ENCODE measurements at places on chromosomes 2 and 18. TPM values are rescaled to one million over a fixed set of nuclear protein-coding genes. Genes with fewer than 3 reads are reported as not detected.

DNA sequence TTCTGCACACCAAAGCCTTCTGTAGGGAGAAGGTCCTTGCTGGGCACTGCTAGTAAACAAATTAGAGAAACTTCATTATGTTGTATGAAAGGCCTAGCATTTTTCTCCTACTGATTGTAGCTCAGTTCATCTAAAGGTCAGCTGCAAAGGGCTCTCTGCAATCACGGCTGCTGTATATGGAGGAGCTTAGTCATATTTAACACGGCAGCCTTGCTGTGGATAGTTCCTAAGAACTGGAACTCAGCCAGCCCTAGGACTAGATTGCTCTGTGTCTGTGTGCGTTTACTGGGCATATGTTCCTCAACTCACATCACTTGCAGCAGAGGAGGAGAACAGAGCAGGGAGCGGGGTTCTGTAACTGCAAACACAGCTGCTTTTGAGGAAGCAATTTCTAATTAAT is 1103.9 kb upstream of the KLHL29 start:
- no peak for DNase-seq
- H3K36me3 ChIP-seq = no peaks in the 10 kb centered on the region
- no peak overlapping the region for H3K27ac ChIP-seq
- no peaks in the 10 kb centered on the region for H3K4me1 ChIP-seq
- H3K4me3 ChIP-seq = no peak overlapping the region

DNA sequence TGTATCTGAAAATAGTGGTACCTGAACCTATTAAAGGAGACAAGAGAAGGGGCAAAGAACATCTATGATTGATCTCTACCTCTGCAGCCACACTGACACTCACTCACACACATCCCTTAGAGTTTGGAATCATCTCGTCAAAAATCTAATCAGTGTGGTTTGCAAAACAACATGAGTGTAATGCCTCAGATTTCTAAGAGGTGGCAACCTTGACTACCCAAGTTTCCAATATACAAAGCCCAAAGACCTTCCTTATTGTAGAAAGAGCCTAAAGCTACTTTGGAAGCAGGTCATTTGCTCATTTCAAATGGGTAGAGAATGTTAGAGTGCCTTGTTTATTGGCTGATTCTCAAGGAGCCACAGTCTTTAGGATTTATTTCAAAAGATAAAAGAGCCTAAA is 444.9 kb downstream of the ARHGAP15 start:
- no peak overlapping the region for H3K27ac ChIP-seq
- H3K36me3 ChIP-seq = no peaks in the 10 kb centered on the region
- no peak for DNase-seq
- H3K27me3 ChIP-seq = no peaks in the 10 kb centered on the region
- no peak overlapping the region for H3K4me3 ChIP-seq

DNA sequence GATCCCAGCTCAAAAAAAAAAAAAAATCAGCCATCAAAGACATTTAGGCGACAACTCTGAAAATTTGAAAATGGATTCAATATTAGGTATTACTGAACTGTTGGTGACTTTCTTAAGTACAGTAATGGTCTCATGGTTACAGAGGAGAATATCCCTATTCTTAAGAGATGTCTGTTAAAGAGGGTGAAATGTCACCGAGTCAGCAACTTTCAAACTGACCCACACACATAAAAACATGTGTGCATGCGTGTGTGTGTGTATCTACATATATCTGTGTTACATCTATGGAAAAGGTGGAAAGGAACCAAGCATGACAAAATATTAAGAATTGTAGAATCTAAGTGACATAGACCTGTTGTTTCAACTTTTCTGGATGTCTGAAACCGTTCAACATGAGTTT is 41.6 kb upstream of the GLI2 start:
- no peak overlapping the region for H3K4me3 ChIP-seq
- no peak for DNase-seq
- no peaks in the 10 kb centered on the region for H3K27me3 ChIP-seq
- H3K4me1 ChIP-seq = peaks cover 6% of the 10 kb centered on the region
- no peaks in the 10 kb centered on the region for H3K36me3 ChIP-seq

The VSNL1 gene
- total RNA-seq = 1.00 TPM

The CCDC148 gene
- total RNA-seq = 3.5 TPM

The LYG2 gene
- not detected for total RNA-seq

All from SJSA1 (cell line).